ENCODE measurements at places on chromosomes 1 and 21. TPM values are rescaled to one million over a fixed set of nuclear protein-coding genes. Genes with fewer than 3 reads are reported as not detected.

CLCA4 gene
- 0.27 TPM for total RNA-seq

RGS18 gene
- 0.71 TPM for total RNA-seq

OR2W3 gene
- total RNA-seq: not detected

KRTAP20-3 gene
- not detected for total RNA-seq

LRRC39 gene
- total RNA-seq: 166 TPM

DNA sequence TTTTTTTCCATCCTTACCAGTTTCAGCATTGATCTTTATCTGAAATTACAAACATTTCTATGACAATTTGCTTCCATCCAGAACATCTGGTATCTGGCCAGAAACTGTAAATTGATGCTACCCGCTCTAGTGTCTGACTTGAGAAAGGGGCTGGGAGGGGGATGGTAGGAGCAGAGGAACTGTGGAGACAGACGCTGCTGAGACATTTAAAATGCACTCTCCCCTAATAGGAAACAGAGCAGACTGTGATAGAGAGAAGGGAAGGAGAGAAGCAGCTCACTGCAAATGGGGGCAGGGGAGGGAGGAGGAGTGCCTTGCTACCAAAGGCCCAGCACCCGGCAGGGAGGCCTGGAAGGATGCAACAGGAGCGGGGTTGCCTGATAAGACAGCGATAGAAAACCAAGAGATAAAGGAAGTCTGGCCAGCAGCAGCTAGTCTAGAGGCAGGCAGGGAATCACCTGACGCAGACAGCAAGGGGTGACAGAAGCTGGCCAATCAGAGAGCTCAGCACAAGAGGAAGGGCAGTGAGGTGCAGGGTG lies 195.5 kb upstream of the NFIA start:
- no peak for DNase-seq

DNA sequence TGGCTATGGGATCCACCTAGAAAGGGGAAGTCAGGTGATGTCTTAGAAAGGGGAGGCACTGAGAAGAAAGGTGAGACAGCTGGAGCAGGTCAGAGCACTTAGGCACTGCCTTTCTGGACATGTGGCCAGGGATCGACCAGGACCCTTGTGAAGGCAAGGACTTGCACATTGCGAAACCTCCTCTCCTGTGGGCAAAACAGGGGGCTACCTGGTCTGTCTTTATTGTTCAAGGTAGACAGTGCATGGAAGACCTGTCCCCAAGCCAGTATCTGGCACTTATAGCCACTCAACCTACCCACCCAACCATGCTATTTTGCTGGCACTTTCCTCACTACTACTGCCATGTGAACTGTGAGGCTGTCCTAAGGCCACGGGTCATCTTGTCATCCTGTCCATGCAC lies 67.2 kb downstream of the NAV1 start:
- no peak for DNase-seq

Data from left ventricle myocardium inferior (tissue), 1 donor.